ENCODE measurements at places on chromosomes 3 and 15.

GRCh38 chr3:115974940-115975339 is 351.6 kb downstream of the GAP43 start:
- DNase-seq: no peak

DNA sequence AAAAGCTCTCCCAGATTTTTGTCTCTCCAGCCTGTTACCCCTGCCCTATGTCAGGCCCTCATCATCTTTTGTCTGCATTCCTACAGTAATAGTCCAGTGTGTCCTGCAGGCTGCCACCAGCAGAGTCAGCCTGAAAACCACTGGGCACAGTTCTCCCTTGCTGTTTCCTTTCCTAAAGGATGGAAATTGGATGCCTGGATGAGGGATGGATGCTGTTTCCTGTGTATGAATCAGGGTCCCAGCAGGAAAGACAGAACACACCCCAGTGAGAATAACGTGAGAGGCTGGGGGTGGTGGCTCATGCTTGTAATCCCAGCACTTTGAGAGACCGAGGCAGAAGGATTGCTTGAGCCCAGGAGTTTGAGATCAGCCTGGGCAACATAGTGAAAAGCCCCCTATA is 3.3 kb upstream of the SNX33 start:
- no peak for DNase-seq

GRCh38 chr3:172844428-172844827 is 93.9 kb downstream of the ECT2 start:
- no peak for DNase-seq

DNA sequence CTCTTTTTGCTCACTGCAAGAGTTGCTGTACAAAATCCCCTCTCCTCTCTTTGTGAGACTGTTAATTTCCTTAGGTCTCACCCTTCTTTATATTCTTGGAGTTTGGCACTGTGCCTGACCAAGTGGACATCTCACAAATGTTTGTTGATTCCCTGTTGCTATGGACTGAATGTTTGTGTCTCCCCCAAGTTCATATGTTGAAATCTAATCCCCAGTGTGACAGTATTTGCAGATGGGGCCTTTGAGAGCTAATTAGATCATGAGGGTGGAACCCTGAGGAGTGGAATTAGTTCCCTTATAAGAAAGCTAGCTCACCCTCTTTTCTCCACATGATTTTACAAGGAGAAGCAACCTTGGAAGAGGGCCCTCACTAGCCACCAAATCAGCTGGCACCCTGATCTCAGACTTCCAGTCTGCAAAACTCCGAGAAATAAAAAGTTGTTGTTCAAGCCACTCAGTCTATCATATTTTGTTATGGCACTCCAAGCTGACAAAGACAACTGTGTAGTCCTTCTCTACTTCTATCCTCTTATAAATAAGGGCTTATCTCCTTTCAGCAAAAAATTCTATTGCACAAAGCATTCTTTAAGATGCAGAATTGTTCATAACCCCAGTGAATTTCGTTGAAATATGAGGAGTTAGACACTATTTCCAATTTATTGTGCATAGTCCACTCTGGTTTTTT is 65.5 kb upstream of the NPHP3 start:
- DNase-seq: no peak

GRCh38 chr3:146249921-146250320 is 984 bp downstream of the PLSCR4 start:
- no peak for DNase-seq

DNA sequence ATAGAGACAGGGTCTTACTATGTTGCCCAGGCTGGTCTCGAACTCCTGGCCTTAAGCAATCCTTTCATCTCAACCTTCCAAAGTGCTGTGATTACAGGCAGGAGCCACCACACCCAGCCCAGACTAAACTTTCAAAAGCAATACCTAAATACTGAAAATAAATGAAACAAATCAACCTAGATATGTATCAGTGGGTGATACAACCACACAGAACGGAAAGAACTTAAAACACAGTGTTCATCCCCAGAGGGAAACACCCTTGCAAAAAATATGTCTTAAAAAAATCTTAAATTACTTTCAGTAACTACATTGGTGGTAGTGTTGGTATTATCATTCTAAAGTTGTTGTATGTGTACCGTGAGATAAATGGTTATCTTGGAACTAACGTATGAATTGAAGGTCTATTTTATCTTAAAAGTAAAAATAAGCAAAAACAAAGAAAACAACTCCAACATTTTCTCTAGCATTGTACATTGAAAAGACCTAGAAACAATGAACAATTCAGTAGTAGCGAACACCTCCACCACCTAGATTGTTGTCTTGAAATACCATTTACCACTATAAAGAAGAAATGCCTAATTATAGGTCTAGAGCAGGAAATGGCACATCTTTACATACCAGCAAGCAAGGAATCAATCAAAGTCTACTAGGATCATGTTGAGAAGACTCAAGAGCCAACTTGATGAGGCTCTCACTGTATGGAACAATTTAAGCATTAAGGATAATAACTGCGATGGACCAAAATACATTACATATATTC is 24.7 kb downstream of the SLTM start:
- DNase-seq: no peak

DNA sequence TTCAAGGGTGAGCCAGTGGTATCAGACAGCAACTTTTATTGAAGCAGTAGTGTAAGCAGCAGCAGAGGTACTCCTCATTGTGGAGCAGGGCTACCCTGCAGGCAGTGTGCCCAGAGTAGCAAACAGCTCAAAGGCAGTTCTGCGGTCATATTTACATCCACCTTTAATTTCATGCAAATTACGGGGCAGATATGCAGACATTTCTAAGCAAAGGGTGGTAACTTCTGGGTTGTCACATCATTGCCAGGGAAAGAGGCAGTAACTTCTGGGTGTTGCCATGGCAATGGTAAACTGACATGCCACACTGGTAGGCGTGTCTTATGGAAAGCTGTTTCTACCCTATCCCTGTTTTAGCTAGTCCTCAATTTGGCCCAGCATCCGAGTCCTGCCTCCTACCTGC is 46.5 kb upstream of the CLDN18 start:
- DNase-seq: no peak

DNA sequence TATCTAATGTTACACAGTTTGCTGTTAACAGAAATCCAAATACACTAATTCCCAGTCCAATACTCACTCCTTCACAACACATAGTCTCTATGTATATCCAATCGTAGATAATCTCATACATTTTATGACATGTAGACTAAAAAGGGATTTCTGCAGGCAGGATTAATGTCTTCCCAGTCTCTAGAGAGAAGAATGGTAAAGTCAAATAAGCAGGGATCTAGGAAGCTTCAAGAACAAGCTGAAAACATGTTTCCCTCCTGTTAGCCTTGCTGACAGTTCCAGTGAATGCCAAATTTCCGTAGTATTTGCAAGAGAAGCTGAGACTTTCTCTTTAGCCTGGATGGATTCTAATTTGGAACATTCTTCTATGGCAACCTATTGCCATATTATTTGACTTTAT is 500.1 kb downstream of the IGSF11 start:
- no peak for DNase-seq

Data from cerebellar nuclear complex (tissue), 1 donor.